Esophagus mucosa (tissue), 1 donor: ENCODE measurements at places on chromosomes 5 and 9. TPM values are rescaled to one million over a fixed set of nuclear protein-coding genes. Genes with fewer than 3 reads are reported as not detected.
A peak's percentile ranks its signal among the peaks of the same experiment; 100 is the strongest.

DNA sequence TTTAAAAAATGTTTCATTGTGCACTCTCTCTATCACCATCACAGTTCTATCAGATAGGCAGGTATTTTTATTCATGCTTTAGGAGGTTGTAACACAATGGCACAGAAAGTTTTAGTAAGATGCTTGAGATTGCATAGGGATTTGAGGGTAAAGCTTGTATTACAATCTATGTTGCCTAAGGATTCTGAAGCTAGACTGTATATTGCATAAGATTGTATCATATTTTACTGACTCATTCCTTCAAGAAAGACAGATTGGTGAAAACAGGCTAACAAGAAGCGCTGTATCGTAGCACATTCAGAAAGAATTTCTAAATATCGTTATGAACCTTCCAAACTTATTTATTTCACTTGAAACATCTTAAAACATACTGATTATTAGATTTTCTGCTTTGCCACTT lies 577.7 kb downstream of the EBF1 start:
- ATAC-seq, result no peak

DNA sequence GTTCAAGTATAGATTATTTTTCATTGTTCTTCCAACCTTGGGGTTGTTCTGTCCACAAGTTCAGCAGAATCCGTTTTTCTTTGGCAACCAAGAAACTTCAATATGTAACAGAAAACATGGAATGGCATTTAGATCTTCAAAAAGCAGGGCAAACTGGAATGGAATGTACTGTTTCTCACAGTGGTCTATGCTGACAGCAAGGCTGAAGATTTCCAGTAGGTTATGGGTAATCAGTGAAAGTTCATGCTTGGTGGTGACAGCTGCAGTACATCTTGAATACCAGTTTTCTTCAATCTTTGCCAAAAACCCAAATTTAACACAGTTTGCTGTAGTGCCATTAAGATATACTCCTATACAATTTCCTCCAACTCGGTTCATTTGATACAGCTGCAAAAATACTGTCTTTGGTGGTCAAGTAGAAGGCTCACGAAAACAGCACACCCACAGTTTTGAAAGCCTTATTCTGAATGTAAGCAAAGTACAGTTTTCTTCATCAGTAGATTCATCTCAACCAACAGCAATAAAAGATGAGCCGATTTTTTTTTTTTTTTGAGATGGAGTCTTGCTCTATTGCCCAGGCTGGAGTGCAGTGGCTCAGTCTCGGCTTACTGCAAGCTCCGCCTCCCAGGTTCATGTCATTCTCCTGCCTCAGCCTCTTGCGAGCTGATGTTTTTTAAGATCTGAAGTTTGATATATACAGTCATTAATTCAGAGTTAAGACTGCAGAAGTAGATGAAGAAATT lies 4.9 kb downstream of the TRIM52 start:
- ATAC-seq, result no peak

- no peak for ATAC-seq
Observed at GRCh38 chr9:30661925-30662324, 1722.5 kb upstream of the ACO1 start.

DNA sequence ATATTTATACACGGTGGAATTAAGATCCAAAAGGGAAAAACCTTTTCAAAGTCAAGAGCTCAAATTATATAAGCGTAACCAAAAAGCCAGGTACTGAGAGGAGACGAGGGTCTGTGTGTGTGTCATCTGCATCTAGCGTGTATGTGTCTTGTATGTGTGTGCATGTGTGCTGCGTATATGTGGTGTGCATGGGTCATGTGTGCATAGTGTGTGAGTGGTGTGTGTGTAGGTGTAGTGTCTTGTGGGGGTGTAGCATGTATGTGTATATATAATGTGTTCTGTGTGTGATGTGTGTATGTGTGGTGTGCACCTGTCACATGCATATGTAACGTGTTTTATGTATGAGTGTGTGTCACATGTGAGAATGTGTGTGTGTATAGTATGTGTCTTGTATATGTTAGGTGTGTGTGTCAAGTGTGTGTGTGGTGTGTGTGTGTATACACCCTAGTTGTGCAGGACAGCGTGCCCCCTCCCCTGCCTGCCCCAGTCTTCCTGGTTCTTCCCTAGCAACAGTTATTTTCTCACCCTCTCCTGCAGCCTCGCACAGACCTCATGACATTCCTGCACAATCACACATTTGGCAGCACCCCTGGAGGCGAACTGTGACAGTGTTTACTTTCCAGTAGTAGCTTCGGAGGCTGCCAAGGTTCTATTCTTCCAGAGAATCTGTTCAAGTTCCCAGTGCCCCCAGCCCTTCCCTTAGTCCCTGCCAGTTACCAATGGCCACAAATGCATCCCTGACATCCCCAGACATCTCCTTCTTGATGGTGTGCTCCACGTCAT lies 27.1 kb upstream of the TNIP1 start:
- ATAC-seq, result no peak

- no peak for ATAC-seq
Observed at GRCh38 chr9:121889990-121890563, 203.0 kb downstream of the TTLL11 start.

DNA sequence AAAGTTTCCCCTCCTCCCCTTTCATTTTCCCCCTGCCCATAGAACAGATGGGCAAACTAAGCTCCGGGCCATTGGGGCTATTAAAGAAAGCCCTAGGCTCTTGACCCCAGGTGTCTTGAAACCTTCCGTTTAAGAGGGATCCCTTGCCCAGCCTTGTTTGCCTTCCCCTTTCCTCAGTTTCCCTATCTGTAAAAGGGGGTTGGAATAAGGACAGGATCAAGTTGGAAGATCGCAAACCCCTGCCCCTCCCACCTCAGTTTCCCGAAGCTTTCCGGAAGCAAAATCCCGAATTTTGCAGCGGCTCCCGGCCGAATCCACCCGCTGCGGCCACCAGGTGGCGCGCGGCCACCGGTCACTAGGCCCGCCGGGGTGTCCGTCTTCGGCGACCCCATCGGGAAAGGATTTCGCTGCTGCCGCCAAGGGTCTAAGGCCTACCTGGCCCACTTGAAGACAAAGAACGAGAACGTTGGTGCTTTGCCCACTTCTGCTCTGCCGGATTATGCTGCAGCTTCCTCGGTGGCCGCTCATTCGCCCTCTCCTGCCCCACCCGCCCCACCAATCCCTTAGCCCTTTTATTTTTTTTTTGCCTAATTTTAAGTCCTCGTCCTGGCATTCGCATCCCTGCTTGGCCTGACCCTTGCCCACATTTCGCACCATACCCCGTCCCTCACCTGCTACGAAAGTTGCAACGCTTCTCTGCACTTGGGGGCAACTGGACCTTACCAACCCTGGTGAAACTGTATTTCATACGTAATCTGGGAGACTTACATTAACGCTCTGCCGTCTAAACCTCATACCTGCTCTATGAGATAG lies 962 bp upstream of the NR6A1 start:
- ATAC-seq, result peak; percentile 2

DNA sequence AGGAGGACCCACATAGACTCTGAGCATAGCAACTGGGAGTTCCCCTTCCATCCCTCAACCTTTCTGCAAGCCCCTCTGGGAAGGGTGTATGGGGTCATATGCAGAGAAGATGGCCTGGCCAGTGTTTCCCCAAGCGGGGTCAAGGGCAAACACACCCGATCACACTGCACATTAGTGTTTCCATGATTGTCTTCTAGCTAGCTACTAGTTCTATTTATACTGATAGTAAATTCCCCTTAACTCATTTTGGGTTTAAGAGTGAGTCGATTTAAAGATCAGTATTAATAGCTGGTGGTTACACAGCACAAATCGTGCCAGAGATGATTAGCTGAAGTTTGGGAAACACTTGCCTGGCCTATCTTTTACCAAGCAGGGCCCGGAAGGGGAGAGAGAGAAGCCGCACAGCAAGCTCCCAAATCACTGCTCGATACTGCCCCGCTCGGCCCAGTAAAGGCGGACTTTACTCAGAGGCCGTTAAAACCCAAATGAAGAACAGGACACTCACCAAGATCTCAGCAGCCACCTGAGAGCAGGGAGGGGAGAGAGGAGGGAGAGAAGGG lies 29.4 kb upstream of the TNIP1 start:
- no peak for ATAC-seq

DNA sequence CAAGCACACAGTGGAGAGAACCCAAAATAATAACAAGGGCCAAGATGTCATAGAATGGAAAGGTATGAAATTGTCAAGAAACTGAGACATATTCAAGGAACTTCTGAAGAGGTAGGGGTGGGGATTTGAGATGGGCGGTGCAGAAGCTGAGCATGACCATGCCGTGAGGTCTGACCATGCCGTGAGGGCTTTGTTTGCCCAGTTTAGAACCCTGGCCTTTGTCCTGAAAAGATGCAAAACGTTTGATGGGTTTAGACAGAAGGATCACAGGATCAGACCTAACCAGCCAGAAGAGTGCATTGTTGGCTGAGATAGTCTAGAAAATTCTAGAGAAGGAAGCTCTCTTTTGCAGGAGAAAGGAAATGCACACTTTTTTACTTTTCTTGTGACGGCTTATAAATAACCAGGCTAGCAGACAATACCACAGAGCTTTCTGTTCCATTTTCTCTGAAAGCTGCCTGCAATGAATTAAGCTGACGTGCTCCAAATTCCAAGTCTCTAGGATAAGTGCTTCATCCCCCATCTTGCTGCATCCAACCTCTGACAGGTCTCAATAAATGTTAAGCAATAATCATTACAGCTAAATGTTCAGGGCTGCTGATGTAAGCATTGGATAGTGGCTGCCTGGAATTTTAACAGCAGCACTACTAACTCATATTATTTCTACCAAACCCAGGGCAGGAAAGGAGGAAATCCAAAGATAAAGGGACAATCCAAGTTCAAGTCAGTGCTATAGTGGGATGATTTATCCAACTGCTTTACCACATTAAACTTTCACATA lies 110.9 kb upstream of the IL6ST start:
- ATAC-seq, result no peak

DNA sequence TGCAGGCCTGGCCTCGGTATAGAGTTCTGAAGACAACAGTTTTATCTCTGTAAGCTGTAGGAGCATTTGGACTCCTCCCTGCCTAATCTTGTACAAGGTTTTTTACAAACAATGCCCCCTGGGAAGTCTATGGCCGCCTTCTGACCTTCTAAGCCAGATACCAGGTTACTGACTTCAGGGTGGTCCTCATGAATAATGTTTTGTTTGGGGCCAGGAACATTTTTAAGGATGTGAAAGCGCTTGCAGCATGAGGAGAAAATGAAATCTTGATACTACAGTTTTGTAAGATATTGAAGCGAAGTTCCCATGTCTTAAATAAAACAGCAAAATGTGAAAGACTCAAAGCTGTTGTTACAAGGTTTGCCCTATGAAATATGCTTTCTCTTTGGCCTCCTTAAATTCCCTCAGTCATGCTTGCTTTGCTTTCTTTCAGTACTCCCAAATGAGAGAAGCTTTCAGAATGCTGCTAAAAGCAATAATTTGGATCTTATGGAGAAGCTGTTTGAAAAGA lies 5.2 kb downstream of the ANKDD1B start:
- ATAC-seq, result no peak

Gene SPINK7
- total RNA-seq, result 138 TPM

Gene PPP3R2
- total RNA-seq, result not detected

Gene EPB41L4A
- total RNA-seq, result 35.1 TPM

Gene PGGT1B
- total RNA-seq, result 38.2 TPM

Gene GCNT4
- 1.4 TPM for total RNA-seq

Gene NSG2
- total RNA-seq, result not detected

Gene FOXD4L3
- total RNA-seq, result not detected
